NCI-H774 (cell line): ENCODE measurements at places on chromosomes 4 and X.
A peak's percentile ranks its signal among the peaks of the same experiment; 100 is the strongest.

DNA sequence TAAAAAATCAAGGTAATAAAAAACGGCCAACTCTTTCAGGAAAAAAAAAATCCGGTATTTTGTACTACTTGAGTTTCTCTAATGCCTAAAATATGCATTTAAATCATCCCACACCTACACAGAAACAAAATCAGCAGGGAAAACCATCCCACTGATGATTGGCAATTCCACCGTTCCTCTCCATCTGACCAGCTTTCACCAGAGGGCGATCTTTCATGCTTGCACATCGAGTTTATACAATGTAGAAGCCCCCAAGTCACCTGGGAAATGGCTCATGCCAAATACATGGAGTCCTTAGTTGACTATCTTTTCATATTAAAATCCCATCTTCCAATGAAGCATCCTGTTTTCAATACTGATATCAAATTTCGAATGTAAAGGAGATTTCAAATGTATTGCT lies 69.2 kb downstream of the PTCHD1 start:
- no peak for DNase-seq

GRCh38 chr4:180809439-180809838 lies 1433.8 kb upstream of the TENM3 start:
- DNase-seq = no peak

DNA sequence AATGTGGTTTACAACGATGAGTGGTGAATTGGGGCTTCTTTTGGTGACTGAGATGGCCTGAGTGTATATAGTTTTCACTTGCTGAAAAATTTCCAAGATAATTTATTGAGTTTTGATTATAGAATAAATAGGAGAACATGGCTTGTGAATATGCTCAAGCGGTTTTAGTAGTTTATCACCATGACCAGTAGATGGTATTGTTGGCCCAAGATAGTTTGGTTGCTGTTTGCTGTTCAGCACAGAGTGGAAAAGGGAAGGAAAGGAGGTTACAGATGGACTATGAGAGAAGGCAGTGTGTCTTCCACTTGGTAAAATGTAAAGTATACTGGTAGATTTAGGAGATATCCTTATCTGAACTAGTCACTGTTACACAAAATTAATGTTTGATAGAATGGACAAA lies 55.8 kb upstream of the POU4F2 start:
- peak; percentile 0 for DNase-seq

DNA sequence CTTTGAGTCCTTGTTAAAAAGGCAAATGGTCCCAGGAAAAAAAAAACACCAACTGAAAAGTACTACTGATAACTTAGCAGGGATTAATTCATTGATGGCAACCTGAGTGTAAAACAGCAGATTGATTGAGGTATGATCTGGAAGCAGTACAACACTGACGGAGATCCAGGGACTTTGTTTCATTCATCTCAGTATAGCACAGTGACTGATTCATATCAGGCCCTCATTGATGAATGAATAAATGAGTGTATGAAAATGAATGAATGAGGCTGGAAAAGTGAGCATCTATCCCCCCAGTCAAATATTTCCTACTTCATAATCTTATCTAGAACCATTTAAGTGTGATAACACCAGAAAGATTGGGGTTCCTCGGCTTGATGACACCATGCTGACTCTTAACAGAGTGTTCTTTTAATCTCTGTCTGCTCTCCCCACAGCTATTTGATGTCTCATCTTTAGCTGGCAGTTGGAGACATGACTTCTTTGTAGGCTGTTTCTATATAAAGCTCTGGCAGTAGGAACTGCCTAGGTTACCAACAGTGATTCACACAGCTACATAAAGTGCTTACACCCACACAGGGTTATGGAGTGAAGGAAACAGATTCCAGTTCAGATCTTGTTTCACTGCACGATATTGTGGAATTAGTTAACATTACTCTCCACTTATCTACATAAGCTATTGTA lies 18.6 kb upstream of the RNF128 start:
- DNase-seq = no peak

DNA sequence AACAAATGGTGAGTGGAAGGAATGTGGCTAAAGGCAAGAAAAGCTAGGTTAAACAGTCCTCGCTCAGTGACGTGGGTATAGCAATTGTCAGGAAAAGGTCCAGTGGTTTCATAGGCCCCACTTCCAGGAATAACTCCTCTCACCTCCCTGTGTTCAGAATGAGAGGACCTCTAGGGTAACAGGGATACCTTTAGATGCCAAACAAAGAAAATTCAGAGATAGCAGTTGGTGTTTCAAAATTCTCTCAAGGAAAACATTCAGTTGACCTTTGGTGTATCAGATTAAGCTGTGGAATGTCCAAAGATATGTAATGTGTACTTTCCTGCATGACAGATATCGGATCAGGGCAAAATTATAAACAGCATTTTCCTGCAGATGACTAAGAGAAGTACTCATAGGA lies 155.9 kb downstream of the ARHGAP6 start:
- no peak for DNase-seq

- peak; percentile 5 for DNase-seq
These were observed 433 bp upstream of the COQ2 start for GRCh38 chr4:83285055-83285407.

DNA sequence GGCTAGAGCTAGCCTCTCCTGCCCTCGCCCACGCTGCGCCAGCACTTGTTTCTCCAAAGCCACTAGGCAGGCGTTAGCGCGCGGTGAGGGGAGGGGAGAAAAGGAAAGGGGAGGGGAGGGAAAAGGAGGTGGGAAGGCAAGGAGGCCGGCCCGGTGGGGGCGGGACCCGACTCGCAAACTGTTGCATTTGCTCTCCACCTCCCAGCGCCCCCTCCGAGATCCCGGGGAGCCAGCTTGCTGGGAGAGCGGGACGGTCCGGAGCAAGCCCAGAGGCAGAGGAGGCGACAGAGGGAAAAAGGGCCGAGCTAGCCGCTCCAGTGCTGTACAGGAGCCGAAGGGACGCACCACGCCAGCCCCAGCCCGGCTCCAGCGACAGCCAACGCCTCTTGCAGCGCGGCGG lies at the start of gene AR:
Gene AR (plus strand): TSS at position 204 of the 400 bp plus-strand sequence. CDS start 1,126 bp downstream, outside the sequence.
- no peak for DNase-seq

- DNase-seq = no peak
These were observed 260.5 kb upstream of the IGFBP7 start for GRCh38 chr4:57370691-57371090.

DNA sequence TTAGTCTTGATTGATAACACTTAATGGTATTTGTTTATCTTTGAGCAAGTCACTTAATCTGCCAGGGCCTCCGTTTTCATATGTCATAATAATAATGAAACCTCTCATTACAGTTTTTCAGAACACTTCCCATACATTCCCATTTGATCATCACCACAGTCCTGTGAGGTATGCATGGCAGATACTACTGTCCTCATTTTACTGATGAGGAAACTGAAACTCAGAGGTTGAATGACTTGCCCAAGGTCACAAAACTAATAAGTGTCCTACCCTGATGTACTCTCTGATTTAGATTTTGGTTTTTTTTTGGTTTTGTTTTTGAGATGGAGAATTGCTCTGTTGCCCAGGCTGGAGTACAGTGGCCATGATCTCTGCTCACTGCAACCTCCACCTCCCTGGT lies 25.7 kb downstream of the ZFX start:
- no peak for DNase-seq

DNA sequence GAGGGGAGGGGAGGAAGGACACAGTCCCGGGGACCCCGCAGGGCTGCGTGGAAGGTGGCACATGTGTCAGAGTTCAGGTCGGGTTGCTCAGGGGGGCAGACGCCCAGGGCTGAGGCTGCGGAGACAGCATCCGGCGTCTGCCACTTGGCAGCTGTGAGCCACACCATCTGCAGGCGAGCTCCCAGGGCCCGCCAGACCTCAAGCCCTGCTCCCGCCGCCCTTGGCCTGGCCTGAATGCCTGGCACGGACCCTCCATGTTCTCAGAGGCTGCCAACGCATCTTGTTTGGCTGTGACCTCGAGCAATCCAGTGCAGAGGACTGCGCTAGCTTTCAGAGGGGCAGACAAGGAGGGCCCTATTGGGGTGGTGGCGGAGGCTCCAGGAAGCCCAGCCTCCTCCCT lies 5.1 kb downstream of the BGN start:
- no peak for DNase-seq

GRCh38 chr4:121304893-121305292 lies 75.9 kb downstream of the QRFPR start:
- no peak for DNase-seq

DNA sequence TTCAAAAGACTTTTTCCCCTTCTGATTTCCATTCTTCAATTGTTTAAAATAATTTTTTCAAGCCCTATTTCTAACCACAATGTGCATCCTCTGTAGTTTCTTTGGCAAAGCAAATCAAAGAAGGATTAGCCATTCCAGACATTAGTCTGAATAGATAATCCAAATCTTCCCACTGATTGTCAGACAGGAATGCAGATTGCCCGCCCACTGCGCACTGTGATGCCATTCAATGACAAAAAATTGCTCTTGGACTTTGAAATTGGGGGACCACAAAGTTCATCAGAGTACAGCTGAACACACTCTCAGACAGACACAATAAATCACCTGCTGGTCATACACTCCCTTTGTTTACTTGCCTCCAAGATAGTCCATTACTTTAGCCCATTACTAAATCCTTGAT lies 216.5 kb upstream of the DKK2 start:
- no peak for DNase-seq
